CD4-positive, alpha-beta T cell (primary cell): ENCODE measurements at places on chromosomes 12 and 14. TPM values are rescaled to one million over a fixed set of nuclear protein-coding genes. Genes with fewer than 3 reads are reported as not detected.

GRCh38 chr12:116837097-116837496 lies 44.1 kb downstream of the HRK start:
- no peak overlapping the region for H3K27ac ChIP-seq
- peaks cover 3% of the 10 kb centered on the region for H3K36me3 ChIP-seq
- H3K27me3 ChIP-seq, result no peaks in the 10 kb centered on the region
- H3K4me3 ChIP-seq, result no peak overlapping the region
- H3K4me1 ChIP-seq, result no peaks in the 10 kb centered on the region
- DNase-seq, result no peak

The MYF6 gene
- not detected for total RNA-seq

- no peaks in the 10 kb centered on the region for H3K4me1 ChIP-seq
- no peaks in the 10 kb centered on the region for H3K36me3 ChIP-seq
- H3K4me3 ChIP-seq, result no peak overlapping the region
These were observed 22.8 kb downstream of the FAIM2 start for GRCh38 chr12:49880756-49881414.

The SYT1 gene
- not detected for total RNA-seq

The LRCOL1 gene
- not detected for total RNA-seq

The CLEC4E gene
- not detected for total RNA-seq

DNA sequence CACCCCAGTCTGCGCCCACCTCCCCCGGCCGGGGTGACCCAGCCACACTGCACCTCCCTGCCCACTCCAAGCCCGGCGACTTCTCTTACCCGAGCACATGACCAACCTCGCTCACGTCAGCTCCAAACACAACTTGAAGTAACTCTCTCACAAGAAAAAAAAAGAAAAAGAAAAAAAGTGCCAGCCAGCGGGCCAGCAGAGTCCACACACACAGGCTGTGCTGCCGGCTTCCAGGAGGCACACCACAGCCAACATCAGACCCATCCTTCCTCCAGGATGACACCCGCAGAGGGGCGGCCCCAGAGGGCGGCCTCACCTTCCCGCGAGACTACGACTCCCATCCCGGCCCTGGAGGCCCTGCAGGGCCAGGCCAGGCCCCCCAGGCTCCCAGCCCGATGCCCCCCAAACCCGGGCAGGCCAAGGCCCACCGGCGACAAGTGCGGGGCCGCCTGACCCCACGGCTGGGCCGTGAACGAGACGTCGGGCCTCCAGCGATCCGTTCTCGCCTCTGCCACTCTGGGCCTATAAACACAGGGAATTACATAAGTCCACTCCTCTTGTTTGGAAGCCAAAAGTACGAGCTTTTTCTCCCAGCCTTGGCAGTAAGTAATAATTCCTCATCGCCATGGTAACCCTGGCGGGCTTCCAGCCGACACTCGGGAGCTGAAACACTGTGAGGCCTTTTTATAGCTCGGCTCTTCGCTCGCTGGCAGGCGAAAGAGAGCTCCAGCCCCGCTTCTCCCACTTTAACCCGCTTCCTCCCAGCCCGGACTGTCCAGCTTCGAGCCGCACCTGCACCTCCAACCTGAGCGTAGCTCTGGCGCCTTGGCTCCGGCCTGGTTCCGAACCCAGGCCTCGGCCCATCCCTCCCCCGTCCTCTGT lies 49.1 kb downstream of the NCOR2 start:
- no peak for DNase-seq
- no peak overlapping the region for H3K4me3 ChIP-seq
- H3K4me1 ChIP-seq, result peaks cover 16% of the 10 kb centered on the region
- peaks cover 9% of the 10 kb centered on the region for H3K36me3 ChIP-seq

The NINJ2 gene
- total RNA-seq, result 1.1 TPM

The POMT2 gene
- 7.6 TPM for total RNA-seq

GRCh38 chr12:8058506-8058905 lies 7.7 kb downstream of the C3AR1 start:
- H3K27me3 ChIP-seq, result no peaks in the 10 kb centered on the region
- H3K36me3 ChIP-seq, result peaks cover 17% of the 10 kb centered on the region
- peaks cover 4% of the 10 kb centered on the region for H3K4me1 ChIP-seq
- H3K27ac ChIP-seq, result no peak overlapping the region

DNA sequence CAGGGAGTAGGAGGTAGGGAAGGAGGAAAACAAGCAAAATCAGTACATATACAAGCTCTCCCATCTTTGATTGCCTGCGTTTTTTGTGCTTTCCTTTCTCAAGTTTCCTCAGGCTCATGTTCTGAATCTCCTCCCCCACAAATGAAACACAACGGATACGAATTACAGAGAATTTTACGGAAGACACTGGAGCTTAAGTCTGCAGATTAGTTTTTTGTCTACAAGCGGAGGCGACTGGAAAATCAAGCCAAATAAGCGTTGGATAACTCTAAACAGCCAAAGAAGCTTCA lies 612 bp downstream of the WBP11 start:
- DNase-seq, result no peak
- peak overlapping the region; percentile 96 for H3K27ac ChIP-seq
- peaks cover 7% of the 10 kb centered on the region for H3K4me1 ChIP-seq
- no peaks in the 10 kb centered on the region for H3K27me3 ChIP-seq

- DNase-seq, result no peak
- H3K27ac ChIP-seq, result no peak overlapping the region
- H3K4me1 ChIP-seq, result no peaks in the 10 kb centered on the region
- H3K36me3 ChIP-seq, result no peaks in the 10 kb centered on the region
These were observed 12.9 kb downstream of the SERPINA6 start for GRCh38 chr14:94310248-94310647.

DNA sequence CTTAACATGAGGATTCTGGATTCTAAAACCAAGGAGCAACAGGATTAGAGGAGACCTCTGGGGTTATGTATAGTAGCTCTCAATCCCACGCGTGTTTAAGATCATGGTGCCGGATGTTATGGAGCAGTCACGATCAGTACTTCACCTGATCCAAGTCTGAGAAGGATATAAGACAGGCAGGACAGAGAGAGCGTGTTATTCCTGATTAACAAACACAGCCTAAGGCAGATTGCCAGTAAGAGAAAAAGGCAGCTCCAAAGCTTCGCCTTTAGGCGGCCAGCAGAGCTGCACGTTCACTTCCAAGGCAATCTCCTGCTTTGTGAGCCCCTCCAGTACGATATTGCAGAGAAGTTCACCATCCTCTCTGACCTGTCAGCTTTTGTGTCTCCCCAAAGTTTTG lies 5.5 kb downstream of the SETD3 start:
- H3K36me3 ChIP-seq, result no peaks in the 10 kb centered on the region
- no peak overlapping the region for H3K4me3 ChIP-seq
- no peak for DNase-seq
- H3K27ac ChIP-seq, result no peak overlapping the region

DNA sequence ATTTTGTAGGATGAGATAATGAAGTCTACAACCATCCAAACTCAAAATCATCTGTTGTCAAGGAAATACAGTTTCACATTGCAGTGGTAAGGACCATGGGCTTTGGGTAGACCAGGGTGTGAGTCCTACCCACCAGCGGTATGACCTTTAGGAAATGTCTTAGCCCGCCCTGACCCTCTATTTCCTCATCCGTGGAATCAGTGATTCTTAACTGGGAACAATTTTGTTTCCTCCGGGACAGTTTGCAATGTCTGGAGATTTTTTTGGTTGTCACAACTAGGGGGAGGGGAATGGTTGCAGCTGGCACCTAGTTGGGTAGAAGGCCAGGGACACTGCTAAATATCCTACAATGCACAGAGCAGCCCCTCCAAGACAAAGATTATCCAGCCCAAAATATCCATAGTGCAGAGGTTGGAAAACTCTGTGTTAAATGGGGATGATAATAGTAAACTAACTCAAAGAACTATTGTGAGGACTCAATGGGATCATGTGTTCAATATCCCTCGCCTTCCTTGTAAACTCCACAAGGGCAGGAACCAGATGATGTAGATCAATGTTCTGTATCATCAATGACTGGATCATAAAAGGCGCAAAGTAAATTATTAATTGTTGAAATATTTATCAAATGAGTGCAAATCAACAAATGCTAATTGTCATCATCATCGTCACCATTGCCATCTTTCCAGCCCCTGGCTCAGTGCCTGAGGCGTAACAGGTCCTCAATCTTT lies 15.7 kb upstream of the IFT81 start:
- no peaks in the 10 kb centered on the region for H3K36me3 ChIP-seq
- no peaks in the 10 kb centered on the region for H3K4me1 ChIP-seq
- no peaks in the 10 kb centered on the region for H3K27me3 ChIP-seq
- DNase-seq, result no peak

DNA sequence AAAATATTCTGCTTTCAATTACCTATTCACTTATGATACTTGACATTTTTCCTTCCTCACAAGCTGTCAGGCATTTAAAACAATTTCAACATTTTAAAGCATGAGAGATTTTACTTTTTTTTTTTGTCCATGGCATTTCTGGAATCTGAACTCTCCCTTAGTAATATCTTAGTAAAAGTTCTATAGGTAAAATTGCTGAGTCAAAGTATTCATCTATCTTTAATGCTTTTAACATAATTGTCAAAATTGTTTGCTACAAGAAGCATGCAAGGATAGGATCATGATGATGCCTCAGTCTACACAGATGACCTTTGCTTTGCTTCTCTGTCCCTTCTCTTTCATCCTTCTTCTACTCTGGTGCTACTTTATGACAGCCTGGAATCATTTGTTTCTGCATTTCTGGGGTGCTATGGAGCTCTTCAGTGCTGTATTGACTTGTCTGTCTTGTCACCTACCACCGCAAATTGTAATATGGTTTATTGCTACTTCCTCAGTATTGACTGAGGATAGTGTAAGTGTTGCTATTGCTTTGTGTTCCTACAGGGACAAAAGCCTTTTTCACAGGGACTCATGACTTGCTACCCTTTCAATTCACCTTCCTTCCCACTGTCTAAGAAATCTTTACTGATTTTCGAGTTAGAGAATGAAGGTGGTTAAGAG lies 589.8 kb upstream of the ATP2B1 start:
- H3K36me3 ChIP-seq, result no peaks in the 10 kb centered on the region
- H3K4me1 ChIP-seq, result no peaks in the 10 kb centered on the region
- no peaks in the 10 kb centered on the region for H3K27me3 ChIP-seq
- DNase-seq, result no peak
- H3K4me3 ChIP-seq, result no peak overlapping the region

- DNase-seq, result no peak
- H3K27ac ChIP-seq, result no peak overlapping the region
- peaks cover 12% of the 10 kb centered on the region for H3K4me1 ChIP-seq
- peaks cover 5% of the 10 kb centered on the region for H3K27me3 ChIP-seq
- H3K4me3 ChIP-seq, result no peak overlapping the region
These were observed 102.6 kb upstream of the PRB2 start for GRCh38 chr12:11497995-11498394.

DNA sequence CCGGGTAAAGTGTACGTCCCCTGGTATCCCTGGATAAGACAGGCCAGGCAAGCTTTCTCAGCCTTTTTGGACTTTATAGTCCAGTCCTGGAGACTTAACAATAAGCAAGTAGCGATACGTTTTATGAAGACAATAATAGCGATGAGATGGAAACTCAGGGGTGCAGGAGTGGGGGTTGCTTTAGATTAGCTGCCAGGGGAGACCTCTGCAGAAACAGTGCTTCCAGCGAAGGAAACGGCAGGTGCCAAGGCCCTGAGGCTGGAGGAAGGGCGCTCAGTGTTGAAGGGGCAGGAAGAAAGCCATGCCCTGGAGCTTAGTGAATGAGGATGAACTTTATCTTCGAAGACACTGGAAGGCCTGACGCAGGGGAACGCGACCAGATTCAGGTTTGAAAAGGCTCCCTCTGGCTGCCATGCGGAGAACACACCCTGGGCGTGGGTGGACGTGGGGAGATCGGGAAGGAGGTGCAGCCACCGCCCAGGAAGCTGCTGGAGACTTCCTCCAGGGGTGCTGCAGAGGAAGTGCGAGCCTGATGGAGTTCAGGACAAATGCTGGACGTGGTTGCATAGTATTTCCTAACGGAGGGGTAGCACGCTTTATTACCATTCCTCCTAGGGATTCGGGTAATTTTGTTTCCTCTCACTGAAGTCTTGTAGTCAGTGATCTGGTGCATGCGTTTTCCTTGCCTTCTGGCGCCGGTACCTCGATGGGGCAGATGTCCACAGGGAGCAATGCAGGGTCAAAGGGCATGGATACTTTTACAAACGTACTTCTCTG lies 26.1 kb upstream of the UBC start:
- no peaks in the 10 kb centered on the region for H3K27me3 ChIP-seq
- peak overlapping the region; percentile 70 for H3K4me3 ChIP-seq
- peaks cover 3% of the 10 kb centered on the region for H3K36me3 ChIP-seq
- no peak overlapping the region for H3K27ac ChIP-seq

GRCh38 chr14:98210045-98210672 lies 1061.8 kb downstream of the BCL11B start:
- peak overlapping the region; percentile 7 for H3K4me3 ChIP-seq
- H3K36me3 ChIP-seq, result no peaks in the 10 kb centered on the region
- peak; percentile 81 for DNase-seq

- H3K27me3 ChIP-seq, result peaks cover 45% of the 10 kb centered on the region
- DNase-seq, result no peak
- H3K27ac ChIP-seq, result no peak overlapping the region
- no peak overlapping the region for H3K4me3 ChIP-seq
- peaks cover 4% of the 10 kb centered on the region for H3K4me1 ChIP-seq
These were observed 4.4 kb upstream of the KCNK10 start for GRCh38 chr14:88327497-88327896.

GRCh38 chr14:78486621-78487020 lies 316.4 kb downstream of the NRXN3 start:
- H3K27ac ChIP-seq, result no peak overlapping the region
- H3K4me1 ChIP-seq, result no peaks in the 10 kb centered on the region

- no peaks in the 10 kb centered on the region for H3K27me3 ChIP-seq
- no peak for DNase-seq
- H3K4me1 ChIP-seq, result no peaks in the 10 kb centered on the region
- H3K36me3 ChIP-seq, result no peaks in the 10 kb centered on the region
- H3K4me3 ChIP-seq, result no peak overlapping the region
These were observed 13.0 kb upstream of the C12orf71 start for GRCh38 chr12:27095346-27095745.

The SYNDIG1L gene
- not detected for total RNA-seq

DNA sequence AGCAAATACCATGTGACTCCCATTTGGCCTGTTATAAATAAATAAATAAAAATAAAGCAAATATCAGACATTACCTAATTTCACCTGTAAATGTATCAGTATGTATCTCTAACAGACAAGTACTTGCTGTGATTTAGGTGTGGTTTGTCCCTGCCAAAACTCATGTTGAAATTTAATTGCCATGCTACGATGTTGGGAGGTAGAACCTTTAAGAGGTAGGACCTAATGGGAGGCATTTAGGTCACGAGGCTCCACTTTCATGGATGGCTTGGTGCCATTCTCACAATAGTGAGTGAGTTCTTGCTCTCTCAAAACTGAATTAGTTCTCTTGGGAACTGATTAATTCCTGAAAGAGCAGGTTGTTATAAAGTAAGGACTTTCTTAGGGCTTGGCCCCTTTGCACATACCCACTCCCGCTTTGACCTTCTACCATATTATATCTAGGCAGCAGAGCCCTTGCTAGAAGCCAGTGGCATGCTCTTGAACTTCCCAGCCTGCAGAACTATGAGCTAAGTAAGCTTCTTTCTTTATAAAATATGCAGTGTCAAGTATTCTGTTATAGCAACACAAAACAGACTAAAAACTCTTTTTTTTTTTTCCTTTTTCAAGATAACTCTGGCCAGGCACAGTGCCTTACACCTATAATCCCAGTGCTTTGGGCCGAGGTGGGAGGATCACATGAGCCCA lies 26.0 kb downstream of the VEZT start:
- no peaks in the 10 kb centered on the region for H3K4me1 ChIP-seq
- no peak overlapping the region for H3K27ac ChIP-seq
- H3K36me3 ChIP-seq, result peaks cover 16% of the 10 kb centered on the region
- no peak overlapping the region for H3K4me3 ChIP-seq
- H3K27me3 ChIP-seq, result no peaks in the 10 kb centered on the region
- no peak for DNase-seq
